ENCODE measurements at places on chromosomes 1 and 21. TPM values are rescaled to one million over a fixed set of nuclear protein-coding genes. Genes with fewer than 3 reads are reported as not detected.

Gene NASP
- 64.8 TPM for total RNA-seq

Gene EFNA3
- total RNA-seq, result 2.5 TPM

Gene DIO1
- total RNA-seq, result not detected

Gene KCNA2
- 0.82 TPM for total RNA-seq

Gene CAP1
- 177 TPM for total RNA-seq

Gene PDZK1IP1
- not detected for total RNA-seq

Gene CYP4A22
- total RNA-seq, result not detected

Gene TMEM269
- total RNA-seq, result not detected

Gene OR2T35
- total RNA-seq, result not detected

Gene S100A7A
- not detected for total RNA-seq

Gene SHE
- total RNA-seq, result 8.0 TPM

DNA sequence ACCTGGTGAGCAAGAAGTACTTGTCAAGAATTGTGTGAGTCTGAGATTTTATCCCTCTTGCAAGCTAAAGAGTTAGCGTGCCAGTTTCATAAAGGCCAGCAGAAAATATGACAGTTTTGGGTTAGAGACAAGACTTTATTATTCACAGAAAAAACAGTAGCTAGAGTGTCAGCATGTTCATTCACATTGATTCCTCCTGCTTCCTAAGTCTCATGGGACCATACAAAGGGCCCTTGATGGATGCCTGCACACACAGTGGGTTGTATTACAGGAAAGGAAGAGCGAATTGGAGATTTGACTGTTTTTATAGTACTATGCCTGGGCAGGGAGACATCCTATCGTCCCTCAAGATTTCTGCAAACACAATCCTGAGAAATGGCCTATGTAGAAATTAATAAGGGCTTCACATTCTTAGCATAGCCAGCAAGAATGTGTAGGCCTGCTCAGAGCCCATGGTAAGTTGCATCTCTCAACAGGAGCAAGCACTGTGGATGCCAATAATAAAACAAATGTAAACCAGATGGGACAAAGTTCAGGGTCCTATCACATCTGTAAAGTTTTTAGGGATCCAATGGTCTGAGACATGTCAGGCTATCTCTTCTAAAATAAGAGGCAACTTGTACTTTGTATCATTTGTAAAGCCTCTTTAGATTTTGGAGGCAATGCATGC lies 4.0 kb upstream of the ASPM start:
- no peak for DNase-seq

DNA sequence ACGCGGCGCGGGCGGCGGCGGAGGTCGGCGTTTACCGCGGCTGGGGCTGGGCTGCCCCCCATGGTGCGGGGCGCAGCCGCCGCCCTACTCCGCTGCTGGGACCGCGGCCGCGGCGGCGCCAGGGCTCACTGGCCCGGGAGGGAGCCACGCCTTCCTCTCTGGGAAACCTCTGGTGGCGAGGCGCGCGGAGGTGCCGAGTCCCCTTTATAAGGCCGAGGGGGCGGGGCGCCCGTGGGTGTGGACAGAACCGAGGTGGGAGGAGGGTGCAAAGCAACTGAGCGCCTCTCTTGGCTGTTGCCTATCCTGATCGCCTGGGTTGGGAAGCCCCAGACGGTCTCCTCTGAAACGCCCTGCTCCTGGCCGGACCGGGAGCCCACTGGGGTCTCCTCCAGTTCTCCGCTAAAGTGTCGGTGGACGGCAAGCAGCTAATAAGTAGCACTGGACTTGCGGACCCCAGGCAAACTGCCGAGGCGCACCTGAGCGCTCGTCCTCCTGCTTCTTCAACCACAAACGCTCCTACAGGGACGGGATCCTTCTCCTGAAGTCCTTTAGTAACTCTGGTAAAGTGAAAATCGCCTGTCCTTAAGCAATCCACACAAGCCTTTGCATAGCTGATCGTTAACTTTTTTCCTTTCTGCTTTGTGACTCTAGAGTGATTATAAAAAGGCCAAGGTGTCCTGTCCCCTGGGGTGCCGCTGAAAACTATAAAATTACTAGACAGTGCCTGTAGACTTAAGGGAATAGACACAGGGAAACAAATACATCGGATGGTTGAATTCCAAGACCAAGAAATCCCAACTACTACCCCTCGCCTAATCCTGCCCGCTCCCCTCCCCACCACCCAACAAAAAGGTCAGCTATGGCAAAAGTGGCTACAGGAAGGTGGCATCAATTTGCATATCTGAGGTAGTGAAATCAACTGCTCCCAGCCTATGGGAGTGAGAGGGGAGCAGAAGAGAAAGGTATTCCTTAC lies at the start of gene PTGER3:
Gene PTGER3, minus strand, starts transcription at position 182 of the 973 bp plus-strand sequence. CDS start 239 bp downstream, outside the sequence.
- peak; percentile 91 for DNase-seq

- DNase-seq, result no peak
Observed at GRCh38 chr1:67256291-67257172, 51.1 kb upstream of the IL12RB2 start.

DNA sequence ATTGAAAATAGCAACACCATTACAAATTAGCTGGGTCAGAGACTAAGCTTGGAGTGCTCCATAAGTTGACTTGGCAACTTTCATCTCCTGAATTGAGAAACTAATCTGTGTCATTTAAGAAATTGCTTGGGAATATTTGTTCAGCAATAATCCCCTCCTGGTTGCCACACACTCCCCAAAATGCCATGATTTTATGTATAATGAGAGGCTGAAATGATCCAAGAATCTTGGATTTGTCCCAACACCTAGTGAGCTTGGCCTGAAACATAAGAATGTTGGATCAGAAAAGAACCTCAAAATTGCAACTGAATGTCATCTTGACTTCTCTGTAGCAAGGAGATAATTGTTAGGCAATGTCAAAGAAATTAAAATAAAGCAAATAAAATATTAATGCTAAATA lies 805.9 kb upstream of the ADAMTS5 start:
- no peak for DNase-seq

DNA sequence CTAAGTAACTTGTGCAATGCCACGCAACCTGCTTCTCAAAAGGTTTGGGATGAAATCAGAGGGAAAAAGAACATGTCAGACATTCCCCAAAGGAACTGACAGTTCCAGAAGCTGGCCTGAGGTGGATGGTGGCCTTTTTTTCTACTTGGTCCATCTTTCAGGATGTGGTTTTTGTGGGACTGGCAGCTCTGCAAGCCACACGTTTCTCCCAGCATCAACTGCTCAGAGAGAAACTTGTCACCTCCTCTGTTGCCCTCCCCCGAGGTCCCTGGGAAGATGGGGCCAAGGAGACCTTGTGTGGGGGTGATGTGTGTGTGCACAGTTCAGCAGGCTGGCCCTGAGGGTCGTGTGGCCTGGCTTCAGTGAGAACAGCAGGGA lies 2.5 kb upstream of the DHRS3 start:
- no peak for DNase-seq

GRCh38 chr1:165912638-165913037 lies 85.2 kb downstream of the UCK2 start:
- no peak for DNase-seq

GRCh38 chr1:31397360-31398095 lies 15.5 kb upstream of the SERINC2 start:
- DNase-seq, result no peak

DNA sequence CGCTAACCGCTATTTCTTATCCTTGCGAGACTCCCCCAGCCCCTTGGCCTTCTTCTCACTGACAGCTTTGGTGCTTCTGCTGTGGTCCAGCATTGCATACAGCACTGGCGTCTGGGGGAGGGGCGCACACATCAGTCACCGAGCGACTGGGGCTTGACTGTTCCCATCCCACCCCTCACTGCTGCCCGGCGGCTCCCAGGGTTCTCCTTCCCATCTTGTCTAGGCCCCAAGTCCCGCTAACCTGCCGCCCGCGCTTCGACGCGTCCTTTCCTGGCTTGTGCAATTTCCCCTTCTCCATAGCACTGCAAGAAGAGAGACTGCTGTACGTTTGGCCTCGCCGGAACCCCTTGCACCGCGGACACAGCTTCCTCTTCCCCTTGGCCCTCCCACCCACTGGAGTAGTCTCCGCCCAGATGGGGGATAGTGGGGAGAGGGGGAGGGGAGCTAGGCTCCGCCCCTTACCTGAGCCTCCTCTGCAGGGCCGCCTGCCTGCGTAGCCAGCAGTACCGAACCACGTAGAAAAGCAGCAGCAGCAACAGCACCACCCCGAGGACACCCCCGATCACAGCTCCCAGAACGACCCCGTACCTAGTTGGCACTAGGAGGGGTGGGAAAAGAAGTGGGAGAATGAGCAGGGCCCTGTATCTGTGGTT lies 3.8 kb downstream of the MPZ start:
- peak; percentile 90 for DNase-seq

DNA sequence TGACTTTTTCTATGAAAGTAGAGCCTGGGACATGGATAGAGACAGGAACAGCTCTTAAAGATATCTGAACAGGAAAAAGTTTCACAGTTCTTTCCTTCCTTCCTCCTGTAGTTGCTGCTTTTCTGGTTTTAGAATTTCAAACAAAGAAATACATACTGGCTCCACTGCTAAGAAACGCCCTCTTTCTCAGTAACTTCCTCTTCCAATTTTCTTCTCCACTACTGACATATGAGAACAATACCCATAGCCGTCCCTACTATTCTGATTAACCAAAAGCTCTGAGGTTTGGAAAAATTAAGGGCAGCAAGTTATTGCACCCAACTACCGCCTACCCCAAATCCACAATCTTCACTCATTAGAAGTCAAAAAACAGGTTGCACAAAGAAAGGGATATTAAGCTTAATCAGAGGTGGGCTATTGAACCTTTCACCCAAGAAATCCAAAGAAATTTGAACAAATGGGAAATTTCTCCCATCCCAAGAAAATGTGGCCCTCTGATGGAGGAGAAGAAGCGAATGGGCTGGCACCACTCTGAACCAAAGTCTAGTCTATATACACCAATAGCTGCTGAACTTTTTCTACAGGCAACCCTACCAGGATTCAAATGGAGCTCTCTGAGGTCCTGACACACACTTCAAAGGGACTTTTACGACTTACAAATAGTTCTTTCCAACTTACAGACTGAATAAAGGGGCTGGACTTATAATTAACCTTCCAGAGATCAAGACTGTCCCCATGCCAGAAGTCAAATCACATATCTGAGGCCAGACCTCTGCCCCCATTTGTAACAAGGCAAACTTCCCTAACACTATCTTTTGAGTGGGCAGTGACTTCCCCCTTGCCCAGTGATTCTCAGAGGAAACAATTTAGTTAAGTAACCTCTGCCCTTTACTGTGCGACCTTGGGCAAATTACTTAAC lies 1.7 kb downstream of the WASF2 start:
- DNase-seq, result peak; percentile 34

GRCh38 chr1:171786534-171786933 lies 5.1 kb downstream of the METTL13 start:
- no peak for DNase-seq

DNA sequence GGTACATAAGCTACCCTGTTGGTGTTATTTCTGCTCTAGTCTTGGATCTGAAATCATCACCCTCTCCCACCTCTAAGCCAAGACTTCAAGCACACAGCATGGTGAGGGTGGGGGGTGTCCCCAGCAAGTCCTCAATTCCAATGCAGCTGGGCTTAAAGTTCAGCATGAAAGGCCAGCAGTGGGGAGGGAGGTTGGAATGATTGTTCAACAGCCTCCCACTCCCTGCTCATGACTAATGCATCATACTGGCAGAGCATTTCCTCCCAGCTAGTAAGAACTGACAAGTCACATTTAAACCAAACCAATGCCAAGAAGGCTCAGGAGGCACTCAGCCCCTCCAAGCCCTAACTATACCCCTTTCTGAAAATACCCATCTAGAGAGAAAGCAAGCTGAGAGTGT lies 50.1 kb downstream of the TIAM1 start:
- no peak for DNase-seq

DNA sequence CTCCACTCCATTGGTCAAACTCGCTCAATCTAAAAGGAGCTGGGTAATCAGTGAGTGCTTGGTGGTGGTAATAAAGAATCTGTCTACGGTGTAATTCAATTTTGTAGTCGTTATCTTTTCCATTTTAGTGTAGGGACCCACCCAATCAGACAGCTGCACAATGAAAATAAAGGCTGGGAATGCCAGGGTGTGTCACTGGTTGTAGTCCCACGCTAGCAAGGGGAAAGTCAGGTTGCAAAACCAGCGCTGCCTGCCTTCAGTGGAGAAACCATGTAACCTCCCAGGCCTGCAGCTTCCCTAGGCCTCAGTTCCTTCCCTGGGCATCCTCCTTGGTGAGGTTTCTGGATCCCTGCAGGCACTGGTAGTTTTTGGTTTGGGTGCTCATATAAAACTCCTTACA lies 49.4 kb upstream of the PPP2R5A start:
- no peak for DNase-seq

DNA sequence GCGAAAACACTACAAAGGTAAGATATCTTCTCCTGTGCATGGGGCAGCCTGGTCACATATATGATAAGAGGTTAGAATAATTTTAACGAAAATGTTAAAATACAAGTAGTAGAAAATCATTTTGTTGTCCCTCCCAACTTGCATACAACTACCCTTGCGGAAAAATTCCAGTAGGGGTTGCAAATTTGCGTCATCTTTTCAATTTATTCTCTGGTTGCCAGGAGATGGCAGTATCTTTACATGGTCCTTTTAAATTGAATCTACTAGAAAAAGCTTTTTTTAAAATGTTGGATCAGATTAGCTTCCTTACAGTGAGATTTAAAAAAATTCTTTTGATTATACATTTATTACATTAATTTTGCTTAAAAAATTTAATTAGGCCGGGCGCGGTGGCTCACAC lies 10.9 kb downstream of the S100PBP start:
- no peak for DNase-seq

DNA sequence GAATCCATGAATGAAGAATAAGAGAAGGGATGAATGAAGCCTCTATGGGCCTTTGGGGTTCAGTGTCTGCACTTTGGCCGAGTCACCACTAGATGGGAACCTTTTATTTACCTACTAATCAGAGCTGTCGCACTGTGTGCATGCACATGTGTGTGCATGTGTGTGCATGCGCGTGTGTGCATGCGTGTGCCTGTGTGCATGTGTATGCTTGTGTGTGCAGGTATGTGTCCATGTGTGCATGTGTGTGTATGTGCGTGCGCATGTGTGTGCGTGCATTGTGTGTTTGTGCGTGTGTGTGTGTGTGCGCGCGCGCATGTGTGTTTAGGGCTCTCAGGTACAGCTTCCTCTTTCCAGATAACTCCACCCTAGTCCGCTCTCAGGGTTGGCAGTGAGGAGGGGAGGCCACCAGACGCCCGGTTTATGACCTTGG lies 20.4 kb upstream of the UBXN10 start:
- no peak for DNase-seq

DNA sequence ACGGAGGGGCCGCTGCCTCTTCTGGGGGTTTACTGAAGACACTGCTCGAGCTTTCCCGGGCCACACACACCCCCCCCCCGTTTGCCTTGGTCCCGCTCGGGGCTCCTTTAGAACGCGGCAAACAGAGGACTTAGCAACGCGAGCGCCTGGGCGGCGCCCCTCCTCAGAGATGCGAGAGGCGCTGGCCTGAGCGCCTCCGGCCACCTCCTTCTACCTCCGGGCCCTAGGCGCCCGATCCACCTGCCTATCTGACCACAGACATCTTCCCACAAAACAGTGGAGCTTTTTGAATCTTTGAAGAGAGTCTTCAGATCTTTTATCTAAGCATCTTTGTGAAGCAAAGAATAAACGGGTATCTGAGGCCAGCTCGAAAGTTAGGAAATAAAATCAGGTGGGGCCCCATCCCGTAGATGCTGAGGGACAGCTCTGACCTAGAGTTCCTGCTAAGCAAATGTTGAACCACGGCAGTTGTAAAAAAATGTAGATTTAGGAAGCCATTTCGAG lies 436 bp upstream of the TTLL7 start:
- peak; percentile 81 for DNase-seq

Measured in sigmoid colon (tissue), 7 donors.